ENCODE measurements at places on chromosomes 6 and 20.

DNA sequence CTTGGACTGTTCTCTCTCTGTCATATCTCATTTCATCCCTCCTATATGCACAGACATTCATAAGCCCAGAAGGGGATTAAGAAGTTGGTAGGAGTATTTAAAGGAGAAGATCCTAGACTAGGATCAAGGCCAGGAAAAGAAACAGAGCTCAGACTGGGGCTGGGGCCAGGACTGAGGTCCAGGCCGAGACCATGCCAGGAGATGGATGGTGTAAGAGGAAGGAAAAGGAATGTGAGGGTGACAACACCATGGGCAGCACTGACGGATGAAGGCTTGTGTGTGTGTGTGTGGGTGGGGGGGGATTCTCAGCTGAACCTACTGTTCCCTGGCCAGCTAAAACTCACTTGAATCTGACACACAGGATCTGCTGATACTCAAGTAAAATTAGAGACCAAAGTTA is 182.1 kb downstream of the KIF6 start:
- DNase-seq: no peak

DNA sequence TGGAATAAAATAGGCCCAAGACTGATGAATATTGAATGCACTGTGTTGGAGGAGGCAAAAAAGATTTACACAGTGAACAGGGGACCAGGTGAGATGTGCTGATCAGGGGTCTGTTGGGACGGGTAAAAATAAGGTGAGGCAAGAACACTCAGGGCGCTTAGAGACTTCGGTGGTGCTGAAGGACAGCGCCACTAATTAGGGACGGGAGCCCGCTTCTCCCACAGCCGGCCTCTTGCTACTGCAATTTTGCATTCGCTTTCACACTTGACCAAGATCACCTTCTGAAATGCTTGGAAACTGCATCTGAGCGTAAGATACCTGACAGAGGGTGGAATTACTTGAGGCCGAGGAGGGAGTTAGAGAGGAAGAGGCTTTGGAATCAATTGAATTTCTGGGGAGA is 7.3 kb downstream of the TFAP2D start:
- no peak for DNase-seq

DNA sequence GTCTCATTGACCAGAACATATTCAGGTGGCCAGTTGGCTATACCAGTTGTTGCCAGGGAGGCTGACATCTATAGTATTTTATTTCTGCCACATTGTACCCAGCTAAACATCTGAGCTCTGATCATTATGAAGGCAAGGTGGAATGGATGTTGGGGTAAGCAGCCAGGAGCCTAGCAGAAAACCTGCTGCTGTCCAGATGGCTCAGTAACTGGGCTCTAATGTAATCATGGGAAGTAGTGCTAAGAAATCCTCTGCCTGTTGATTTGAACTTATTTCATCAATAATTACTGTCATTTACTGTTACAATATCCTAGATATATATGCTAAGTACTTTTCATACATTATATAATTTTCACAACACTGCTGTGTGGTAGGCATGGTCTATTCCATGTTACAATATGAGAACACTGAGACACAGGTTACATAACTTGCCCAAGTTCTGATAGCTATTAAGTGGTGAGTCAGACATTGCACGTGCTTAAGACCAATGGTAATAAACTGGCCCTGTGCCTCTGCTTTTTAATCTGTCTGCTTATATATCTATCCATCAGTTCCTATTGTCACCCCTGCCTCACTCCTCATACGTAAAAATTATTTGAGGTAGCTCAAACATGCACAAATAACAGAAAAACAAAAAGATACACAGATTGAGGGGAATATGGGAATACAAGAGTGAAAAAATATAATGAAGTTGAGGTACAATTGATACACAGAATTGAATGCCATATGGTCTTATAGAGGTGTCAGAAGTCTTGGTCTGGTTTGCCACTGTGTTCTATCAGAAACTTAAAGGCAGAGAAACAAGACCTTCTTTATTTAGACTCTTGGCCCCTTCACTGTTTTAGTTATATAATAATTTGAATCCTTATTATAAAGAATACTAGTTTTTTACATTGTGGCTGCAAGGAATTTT is 25.2 kb downstream of the TBPL1 start:
- no peak for DNase-seq

DNA sequence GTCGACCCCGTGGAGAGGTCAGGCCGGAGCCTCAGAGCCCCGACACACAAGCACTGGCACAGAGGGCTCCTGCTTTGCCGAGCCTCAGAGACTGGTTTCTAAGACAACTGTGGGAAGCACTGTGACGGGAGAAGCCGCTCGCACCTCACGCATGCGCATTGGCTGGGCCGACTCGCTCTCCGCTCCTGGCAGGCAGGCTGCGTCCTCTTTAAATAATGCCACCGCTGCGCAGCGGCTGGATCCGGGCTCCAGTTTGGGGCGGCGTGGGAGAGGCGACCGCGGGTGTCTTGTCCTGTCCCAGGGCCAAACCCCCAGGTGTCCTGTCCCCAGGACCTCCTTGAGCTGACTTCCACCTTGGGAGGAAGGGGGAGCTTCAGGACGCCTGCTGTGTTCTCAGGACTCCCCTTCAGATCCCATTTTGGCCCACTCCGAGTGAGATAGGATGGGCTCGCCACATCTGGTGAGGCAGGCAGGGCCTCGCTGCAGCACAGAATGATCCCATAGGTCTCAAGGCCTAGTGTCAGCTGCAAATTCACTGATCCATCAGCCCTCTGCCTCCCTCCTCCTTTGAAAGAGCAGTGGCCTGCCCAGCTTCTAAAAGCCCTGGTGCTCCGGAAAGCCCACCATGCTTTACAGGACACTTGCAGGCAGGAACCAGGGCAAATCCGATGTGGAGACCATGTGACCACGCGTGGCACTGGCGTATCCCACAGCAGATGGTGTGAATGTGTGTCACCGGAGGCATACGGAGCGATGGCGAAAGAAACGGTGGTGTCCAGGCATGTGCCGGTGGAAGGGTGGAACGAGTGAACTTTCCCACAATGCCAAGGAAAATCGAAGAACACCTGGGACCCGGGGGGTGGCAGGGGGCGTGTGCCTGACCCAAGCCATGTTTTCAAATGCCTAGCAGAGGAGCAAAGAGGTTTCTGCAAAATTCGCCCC is 169.3 kb upstream of the ZNF337 start:
- peak; percentile 48 for DNase-seq

- DNase-seq: no peak
Observed at GRCh38 chr6:118748311-118749062, 97.1 kb upstream of the CEP85L start.

GRCh38 chr6:149988550-149989346 is 25.0 kb downstream of the ULBP1 start:
- no peak for DNase-seq

GRCh38 chr20:62134735-62135231 is 8.4 kb downstream of the PSMA7 start:
- DNase-seq: no peak

DNA sequence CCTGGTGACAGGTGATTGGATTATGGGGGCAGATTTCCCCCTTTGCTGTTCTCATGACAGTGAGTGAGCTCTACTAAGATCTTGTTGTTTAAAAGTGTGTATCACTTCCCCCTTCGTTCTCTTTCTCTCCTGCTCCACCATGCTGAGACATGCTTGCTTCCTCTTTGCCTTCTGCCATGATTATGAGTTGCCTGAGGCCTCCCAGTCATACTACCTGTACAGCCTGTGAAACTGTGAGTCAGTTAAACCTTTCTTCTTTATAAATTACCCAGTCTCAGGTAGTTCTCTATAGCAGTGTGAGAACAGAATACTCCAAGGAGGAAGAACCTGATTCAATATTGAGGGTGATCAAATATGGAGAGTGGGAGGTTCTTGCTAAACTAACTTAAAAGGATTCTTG is 724.9 kb downstream of the DOK5 start:
- no peak for DNase-seq

DNA sequence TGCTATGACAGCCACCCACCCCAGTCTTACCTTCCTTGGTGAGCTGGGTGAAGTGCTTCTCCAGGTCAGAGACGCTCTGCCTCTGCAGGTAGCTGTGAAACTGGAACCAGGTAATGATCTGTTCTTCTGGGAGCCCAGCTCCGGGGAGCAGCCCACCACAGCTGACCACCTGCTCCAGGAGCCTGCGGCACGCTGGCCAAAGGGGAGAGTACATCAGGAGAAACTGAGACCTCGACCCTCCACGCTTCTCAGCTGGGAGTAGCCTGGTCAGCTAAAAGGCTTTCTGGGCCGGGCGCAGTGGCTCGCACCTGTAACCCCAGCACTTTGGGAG is 82.8 kb downstream of the PTPN1 start:
- no peak for DNase-seq
